ENCODE measurements at places on chromosomes 1 and 21.

DNA sequence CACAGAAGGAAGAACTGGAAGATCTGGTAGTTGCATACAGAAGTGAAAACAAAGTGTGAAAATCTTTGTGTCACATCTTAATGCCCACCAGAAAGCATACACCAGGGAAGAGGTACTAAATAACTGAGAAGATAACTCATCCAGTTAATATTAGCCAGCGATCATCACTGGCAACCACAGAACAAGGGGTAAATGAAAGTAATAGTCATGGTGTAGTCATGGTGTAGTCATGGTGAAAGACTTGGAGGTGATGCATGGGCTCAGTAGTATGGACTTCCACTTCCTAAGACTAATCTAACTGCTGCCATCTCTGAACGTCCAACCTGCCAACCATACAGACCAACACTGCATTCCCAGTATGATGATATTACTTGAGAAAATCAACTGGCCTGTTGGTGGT lies 481.2 kb upstream of the NR5A2 start:
- no peak for DNase-seq

DNA sequence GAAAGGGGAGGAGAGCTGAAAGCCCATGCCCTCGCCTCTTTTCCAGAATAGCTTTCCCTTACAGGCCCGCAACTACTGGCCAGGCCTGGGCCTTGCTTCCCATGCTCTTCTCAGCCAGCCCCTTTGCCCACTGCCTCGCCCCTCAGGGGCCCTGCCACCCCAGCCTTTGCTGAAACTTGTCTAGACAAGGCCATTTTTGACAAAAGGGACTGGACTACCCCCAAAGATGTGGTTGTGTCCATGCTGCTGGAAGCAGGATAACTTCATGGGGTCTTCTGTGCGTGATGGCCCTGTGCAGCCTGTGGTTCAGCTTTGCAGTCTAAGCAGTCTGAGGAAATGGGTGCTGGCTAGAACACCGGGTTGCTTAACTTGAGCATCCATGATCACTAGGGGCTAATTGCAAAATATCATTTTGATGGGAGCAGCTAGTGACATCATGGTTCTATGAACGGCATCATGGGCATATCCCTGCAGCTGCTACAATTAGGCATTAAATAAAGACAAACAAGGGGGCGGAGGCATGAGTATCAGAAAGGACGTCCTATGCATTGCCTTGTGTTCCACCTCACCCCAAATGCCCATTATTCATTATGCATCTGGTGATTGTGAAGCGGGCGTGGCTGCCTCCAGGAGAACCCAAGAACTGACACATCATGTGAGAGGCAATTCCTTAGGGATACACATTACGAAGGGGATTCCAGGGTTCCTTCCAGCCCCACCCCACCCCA lies 36.8 kb downstream of the NTPCR start:
- no peak for DNase-seq

GRCh38 chr21:38797470-38797869 lies 8.3 kb upstream of the ETS2 start:
- no peak for DNase-seq

DNA sequence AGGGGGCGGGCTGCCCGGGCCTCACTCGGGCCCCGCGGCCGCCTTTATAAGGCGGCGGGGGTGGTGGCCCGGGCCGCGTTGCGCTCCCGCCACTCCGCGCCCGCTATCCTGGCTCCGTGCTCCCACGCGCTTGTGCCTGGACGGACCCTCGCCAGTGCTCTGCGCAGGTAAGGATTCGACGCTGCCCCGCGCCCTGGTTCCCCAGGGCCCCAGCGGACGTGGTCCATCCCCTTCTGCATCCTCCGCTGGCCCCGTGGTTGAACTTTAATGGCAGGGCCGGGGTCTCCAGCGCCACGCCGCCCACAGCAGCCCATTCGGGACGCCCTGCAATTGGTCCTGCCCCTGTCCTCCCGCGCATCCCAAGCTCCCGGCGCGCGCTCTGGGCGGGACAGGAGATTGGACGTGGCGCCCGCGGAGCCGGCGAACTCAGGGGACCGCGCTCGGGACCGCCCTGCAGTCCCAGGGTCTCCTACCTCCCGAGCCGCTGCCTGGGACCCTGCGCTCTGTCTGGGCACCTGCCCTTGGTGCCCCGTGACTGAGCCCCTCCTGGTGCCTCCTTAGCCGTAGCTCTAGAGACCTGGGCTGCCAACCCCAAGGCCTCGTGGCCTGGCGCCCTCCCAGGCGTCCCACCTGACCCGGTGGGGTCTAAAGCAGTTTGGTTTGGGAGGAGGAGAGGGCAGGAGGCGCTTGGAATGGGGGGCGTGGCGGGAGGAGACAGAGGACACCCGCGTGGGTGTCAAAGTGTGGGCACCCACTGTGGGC lies at the start of gene ALPL:
ALPL (plus strand) TSS at position 73 of the 762 bp plus-strand sequence. CDS start 44,659 bp downstream, outside the sequence.
- DNase-seq: no peak

DNA sequence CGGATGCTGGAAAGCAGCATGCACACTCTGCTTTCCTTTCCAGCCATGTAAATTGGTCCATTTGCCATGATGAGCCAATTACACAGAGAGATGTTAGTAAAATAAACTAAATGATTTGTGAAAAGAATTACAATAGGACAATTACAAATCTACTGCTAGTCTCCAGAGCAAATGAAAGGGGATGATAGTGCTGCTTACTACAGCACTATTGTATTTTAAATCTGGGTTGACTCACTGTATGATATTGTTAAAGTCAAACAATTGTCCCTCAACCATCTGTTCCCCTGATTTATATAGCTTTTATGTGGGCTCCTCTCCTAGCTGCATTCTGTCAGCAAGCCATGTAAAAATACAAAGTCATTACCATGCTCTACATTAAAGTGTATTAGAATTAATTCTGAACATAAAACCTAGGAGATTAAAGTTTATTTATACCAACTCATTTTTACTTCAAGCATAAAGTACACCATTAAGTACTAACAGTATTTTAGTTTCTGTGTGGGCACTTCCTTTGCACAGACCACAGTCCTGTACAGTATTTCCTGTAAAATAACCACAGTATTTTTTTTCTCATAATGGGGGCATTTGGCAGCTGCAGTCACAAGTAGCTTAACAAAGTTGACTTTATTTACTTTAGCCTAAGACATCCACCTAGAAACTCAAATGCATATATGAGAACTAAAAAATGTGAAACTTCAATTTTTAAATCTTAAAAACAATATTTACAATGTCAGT lies 135.8 kb downstream of the VAV3 start:
- DNase-seq: peak; percentile 83

DNA sequence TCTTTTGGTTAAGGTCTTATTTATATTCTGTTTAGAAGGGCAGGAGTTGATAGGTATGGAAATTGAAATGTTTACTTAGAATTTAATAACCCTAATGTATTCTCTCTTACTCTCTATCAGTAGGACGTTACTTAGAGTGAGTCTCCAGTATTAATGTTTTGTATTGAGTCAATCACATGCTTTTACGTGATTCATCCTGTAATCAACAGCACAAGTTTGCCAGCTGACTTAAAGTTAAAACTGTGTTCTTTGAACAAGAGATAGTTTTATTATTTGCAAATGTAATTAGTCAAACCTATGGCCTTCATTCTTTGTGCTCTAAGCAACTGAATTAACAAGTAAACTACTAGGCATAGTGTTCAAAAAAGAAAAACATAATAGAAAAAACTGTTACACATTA lies 57.3 kb downstream of the PKN2 start:
- no peak for DNase-seq

DNA sequence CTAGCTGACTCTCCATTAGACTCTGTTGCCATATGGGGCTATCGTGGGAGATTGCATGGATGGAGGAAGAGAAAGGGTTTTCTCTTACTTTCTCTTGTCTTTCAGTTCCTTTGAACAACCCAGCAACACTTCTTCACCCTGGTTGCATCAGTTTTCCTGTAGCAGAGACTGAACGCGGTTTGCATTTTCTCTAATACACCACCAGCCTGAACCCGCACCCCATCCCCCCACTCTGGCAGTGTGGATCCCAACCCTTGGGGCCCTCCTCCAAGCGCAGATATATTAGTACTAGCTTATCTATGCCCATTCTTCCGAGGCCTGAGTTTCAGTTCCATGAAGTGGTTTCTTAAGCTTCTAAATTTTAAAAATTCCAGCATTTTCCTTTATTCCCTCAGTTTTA lies 12.6 kb downstream of the DR1 start:
- DNase-seq: no peak

DNA sequence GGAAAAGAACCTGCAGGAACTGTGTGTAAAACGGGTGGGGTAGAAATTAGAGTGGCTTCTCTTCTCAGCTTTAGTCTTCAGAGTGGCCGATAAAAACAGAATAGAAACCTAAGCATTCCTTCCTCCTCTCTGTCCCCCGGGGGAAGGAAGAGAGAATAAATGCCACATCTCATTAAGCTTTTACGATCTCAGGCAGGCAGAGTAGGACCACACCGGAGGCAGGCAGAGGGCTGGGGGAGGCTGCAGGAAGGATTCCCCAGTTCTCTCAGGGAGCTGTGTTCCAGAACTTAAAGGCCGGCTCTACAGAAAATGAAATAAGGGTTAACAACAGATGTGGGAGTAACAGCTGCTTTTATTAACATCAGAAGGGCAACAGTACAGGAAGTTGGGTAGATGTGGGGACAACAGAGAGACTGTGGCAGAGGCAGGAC lies 24.5 kb upstream of the MEF2D start:
- DNase-seq: no peak

DNA sequence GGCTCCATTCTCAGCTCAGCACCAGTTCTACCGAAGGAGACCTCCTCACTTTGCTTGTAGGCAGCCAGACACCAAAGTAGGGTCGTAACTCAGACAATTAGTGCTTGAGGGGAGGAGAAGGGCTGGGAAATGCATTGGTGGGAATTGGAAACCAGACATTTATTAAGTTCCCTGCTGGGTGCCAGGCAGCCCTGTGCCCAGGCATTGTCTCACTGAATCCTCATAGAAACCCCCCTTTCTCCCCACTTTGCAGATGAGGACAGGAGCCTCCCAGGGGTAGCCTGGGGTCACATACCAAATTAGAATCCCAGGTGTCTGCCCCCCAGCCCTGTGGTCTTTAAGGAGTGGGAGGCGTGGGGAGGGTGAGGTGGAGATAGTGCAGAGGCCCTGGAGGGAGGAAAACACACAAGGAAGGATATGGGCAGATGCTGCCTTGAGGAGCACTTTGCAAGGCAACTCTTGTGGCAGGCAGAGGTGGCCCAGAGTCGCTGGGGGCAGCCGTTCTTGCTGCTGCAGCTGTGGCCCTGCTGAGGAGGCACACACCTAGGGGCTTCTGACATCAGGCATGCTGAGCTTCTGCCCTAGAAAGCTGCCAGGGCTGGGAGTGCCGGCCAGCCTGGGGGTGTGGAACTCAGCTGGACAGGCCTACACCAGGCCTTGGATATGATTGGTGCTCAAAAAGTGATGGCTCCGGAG lies 29.4 kb downstream of the CDK18 start:
- no peak for DNase-seq

DNA sequence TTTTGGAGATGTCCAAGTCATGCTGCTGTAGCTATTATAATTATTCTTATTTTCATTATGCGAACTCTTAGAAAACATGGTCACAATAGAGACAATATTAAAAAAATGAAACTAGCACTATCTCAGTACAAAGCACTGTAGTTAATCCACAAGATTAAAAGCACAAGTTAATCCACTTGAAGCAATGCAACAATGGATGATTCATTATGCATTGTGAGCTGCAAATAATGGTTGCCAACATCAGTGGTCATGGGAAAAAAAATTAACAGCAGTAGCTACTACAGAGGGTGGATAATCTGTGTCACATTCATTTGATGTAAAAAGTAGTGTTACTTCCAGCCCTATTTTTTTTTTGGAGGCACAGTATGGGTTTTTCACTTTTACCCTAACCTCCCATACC lies 56.7 kb downstream of the DPT start:
- DNase-seq: no peak

GRCh38 chr1:99590578-99591209 lies 55.2 kb upstream of the PALMD start:
- no peak for DNase-seq

DNA sequence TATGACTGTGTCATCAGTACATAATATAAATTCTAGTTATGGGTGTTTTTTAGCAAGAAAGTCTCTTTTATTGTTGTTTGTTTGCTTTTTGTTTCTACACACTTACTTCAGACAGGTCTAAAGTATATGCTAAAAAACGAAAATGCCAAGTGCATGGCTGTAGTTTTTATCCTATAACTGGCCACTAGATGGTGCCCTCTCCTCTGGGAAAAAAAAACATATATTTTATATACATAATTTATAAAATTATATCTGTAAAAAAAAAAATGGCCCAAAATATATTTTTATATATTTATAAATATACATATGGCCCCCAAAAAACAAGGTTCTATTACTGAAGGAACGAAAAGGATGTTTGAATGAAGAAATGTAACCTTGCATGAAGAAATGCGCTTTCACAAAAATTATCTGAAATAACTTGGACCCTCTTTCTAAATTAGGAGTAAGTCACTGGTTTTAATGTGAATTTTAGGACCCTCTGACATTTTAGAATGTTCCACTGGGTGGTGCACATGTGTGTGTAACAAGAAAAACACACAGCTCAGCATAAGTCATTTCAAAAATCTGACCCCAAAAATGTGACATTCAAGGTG lies 93.5 kb downstream of the TTLL7 start:
- no peak for DNase-seq

DNA sequence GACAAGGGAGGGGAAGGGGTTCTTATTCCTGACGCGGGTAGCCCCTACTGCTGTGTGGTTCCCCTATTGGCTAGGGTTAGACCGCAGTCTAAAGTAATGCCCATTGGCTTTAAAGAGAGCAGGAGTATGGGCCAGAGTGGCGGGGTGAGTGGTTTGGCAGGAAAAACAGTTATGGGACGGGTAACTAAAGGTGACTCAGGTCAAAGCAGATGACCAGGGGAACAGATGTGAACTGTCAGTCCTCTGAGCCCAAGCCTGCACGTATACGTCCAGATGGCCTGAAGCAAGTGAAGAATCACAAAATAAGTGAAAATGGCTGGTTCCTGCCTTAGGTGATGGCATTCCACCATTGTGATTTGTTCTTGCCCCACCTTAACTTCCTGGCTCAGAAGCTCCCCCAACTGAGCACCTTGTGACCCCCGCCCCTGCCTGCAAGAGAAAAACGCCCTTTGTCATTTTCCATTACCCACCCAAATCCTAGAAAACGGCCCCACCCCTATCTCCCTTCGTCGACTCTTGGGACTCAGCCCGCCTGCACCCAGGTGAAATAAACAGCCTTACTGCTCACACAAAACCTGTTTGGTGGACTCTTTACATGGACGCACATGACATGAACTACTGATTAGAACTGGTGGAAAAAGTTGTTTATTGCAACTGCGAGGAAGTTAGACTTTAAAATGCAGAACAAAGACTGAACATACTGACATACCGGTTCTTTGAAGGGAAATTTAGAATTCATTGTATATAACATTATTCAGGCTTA lies 758 bp upstream of the ATAD3B start:
- no peak for DNase-seq

GRCh38 chr21:31920275-31920674 lies 47.5 kb downstream of the HUNK start:
- no peak for DNase-seq

GRCh38 chr1:92599184-92599583 lies 112.5 kb upstream of the GFI1 start:
- DNase-seq: no peak

- no peak for DNase-seq
Observed at GRCh38 chr1:31883357-31883942, 54.7 kb downstream of the PTP4A2 start.

GRCh38 chr1:51663105-51663504 lies 46.2 kb downstream of the OSBPL9 start:
- DNase-seq: no peak

GRCh38 chr1:212794561-212795014 lies 2.9 kb downstream of the TATDN3 start:
- no peak for DNase-seq
